Hypothalamus (tissue), 51 donors: ENCODE measurements at places on chromosomes 6 and 20.

DNA sequence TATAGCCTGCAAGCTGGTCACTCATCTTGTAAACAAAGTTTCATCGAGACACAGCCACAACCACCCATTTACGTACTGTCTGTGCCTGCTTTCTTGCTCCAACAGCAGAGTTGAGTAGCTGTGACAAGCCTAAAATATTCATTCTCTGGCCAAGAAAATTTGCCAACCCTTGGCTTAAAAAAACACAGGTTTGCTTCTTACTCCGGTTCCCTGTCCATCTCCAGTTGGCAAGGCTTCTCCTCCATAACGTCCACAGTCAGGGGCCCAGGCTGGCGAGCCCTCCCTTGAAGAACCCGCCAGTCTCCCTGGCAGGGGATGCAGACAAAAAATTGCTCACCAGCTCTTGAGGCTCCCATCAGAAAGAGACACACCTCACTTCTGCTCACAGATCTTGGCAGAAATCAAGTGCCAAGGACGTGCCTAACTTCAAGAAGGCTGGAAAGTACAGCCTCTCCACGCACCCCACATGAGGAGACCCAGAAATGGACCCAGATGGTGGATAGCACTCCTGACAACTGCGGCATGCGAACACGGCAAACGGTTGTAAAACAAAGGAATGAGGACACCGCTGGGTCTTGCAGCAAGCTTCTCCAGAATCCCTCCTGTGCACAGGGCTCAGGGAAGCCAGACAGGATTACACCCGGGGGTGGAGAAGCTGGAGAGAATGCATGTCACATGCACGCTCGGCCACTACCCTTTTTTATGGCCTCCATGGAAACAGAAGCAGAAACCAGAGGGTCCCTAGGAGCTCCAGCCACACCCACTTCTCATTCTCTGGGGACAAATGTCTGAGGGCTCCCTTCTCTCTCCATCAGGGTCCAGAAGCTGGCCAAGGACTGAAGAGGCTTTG lies 59.8 kb upstream of the SIRPA start:
- DNase-seq, result no peak

DNA sequence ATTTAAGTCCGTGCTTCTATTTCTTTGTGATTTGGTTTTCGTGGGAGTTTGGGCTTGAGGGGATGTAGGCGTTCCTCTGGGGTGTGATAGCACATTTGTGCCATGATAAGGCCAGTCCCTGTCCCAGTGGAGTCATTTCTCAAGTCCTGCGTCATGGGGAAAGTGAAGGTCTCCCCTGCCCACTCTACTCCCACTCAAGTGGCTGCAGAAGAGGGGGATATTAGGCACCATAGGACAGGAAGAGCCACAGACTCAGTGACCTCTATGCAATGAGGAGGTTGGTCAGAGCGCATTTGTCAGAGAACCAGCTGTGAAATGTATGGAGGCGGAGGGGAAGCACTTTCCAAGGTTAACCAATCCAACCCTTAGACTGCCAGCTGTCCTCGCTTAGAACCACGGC lies 51.9 kb upstream of the EDN1 start:
- DNase-seq, result no peak

GRCh38 chr6:30834646-30835045 lies 49.7 kb upstream of the DDR1 start:
- no peak for DNase-seq

- no peak for DNase-seq
These were observed 1.3 kb downstream of the NUP153 start for GRCh38 chr6:17705428-17705777.

DNA sequence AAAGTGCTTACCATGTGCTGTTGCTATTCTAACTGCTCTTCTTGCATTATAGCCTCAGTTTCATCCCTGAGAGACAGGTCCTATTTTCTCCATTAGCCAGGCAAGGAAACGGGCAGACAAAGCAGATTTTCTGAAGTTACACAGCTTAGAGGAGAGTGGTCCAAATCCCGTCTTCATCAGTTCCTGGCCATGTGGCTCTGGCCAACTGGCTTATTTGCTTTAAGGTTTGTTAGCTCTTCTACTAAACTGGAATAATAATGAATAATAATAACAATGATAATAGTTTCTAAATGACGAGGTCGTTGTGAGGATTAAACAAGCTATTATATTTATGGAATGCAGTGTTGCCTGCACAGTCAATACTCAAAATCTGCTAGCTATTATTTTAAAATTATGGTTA lies 35.8 kb upstream of the BCAS1 start:
- no peak for DNase-seq

DNA sequence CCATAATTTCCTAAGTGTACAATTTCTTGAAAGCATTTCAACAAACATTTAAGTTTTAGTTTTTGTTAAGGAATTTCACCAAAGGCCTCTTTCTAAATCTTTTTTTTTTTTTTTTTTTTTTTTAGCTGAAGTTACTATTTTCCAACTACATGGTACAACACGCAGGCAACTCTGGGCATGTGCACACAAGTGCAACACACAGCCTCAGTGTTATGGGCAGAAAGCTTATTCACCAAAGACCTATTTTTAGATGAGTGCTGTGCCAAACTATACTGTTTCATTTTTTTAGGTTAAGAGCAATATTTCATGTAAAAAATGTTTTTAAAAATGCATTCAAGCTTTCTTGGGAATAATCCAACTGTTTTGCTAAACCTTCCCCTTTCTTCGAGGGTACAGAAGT lies 42.0 kb upstream of the MAP3K4 start:
- no peak for DNase-seq
